ENCODE measurements at places on chromosomes 13 and 19.

GRCh38 chr13:110354123-110354627 is 47.1 kb downstream of the COL4A2 start:
- H3K27me3 ChIP-seq: peaks cover 21% of the 10 kb centered on the region
- no peaks in the 10 kb centered on the region for H3K4me1 ChIP-seq
- no peak overlapping the region for H3K27ac ChIP-seq
- DNase-seq: no peak

DNA sequence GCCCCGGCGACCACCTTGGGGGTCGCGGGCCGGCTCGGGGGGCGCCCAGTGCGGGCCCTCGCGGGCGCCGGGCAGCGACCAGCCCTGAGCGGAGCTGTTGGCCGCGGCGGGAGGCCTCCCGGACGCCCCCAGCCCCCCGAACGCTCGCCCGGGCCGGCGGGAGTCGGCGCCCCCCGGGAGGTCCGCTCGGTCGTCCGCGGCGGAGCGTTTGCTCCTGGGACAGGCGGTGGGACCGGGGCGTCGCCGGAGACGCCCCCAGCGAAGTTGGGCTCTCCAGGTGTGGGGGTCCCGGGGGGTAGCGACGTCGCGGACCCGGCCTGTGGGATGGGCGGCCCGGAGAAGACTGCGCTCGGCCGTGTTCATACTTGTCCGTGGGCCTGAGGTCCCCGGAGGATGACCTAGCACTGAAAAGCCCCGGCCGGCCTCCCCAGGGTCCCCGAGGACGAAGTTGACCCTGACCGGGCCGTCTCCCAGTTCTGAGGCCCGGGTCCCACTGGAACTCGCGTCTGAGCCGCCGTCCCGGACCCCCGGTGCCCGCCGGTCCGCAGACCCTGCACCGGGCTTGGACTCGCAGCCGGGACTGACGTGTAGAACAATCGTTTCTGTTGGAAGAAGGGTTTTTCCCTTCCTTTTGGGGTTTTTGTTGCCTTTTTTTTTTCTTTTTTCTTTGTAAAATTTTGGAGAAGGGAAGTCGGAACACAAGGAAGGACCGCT is 729 bp downstream of the STK11 start:
- H3K36me3 ChIP-seq: peaks cover 10% of the 10 kb centered on the region
- no peaks in the 10 kb centered on the region for H3K27me3 ChIP-seq
- no peak for DNase-seq

DNA sequence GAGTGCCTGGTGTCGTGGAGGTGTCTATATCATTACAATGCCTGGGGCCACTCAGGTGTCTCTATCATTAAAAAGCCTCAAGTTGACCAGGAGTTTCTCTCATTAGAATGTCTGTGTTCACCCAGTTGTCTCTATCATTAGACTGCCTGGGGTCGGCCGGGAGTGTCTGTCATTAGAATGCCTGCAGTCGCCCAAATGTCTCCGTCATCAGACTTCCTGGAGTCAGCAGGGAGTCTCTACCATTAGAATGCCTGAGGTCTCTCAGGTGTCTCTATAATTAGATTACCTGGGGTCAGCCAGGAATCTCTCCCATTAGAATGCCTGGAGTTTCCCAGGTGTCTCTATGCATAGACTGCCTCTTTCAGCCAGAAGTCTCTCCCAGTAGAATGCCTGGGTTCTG is 1477.6 kb downstream of the UQCRFS1 start:
- DNase-seq: no peak
- no peaks in the 10 kb centered on the region for H3K36me3 ChIP-seq
- no peaks in the 10 kb centered on the region for H3K4me1 ChIP-seq
- H3K27me3 ChIP-seq: no peaks in the 10 kb centered on the region
- no peak overlapping the region for H3K27ac ChIP-seq

DNA sequence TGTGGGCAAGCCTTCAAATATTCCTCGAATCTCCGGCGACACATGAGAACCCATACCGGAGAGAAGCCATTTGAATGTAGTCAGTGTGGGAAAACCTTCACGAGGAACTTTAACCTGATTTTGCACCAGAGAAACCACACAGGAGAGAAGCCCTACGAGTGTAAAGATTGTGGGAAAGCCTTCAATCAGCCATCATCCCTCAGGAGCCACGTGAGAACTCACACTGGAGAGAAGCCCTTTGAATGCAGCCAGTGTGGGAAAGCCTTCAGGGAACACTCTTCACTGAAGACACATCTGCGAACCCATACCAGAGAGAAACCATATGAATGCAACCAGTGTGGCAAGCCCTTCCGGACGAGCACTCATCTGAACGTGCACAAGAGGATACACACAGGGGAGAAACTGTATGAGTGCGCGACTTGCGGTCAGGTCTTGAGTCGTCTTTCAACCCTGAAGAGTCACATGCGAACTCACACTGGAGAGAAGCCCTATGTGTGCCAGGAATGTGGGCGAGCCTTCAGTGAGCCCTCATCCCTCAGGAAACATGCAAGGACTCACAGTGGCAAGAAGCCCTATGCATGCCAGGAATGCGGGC is 28.8 kb downstream of the ZNF333 start:
- H3K27me3 ChIP-seq: no peaks in the 10 kb centered on the region
- DNase-seq: no peak
- H3K4me1 ChIP-seq: no peaks in the 10 kb centered on the region
- peaks cover 59% of the 10 kb centered on the region for H3K36me3 ChIP-seq

DNA sequence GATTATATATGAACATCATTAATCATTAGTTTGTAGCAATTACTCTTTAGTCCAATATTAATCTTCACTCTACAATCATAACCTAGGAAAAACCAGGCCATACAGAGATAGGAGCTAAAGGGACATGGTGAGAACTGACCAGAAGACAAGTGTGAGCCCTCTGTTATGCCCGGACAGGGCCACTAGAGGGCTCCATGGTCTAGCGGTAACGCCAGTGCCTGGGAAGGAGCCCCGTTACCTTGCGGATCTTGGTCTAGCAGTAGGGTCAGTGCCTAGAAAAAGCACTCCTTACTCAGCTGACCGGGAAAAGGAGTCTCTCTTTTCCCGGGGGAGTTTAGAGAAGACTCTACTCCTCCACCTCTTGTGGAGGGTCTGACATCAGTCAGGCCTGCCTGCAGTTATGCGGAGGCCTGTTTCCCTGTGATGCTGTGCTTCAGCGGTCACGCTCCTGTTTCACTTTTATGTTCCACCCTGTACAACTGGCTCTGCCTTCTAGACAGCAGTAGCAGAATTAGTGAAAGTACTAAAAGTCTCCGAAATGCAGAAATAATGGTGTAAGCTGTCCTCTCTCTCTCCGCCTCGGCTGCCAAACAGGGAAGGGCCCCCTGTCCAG is 13.8 kb downstream of the OR7D4 start:
- H3K27me3 ChIP-seq: no peaks in the 10 kb centered on the region
- H3K4me3 ChIP-seq: peak overlapping the region; percentile 37
- peaks cover 6% of the 10 kb centered on the region for H3K4me1 ChIP-seq
- no peaks in the 10 kb centered on the region for H3K36me3 ChIP-seq
- DNase-seq: peak; percentile 52

- peaks cover 26% of the 10 kb centered on the region for H3K27me3 ChIP-seq
- H3K36me3 ChIP-seq: no peaks in the 10 kb centered on the region
- no peak overlapping the region for H3K27ac ChIP-seq
- DNase-seq: no peak
- no peak overlapping the region for H3K4me3 ChIP-seq
- peaks cover 12% of the 10 kb centered on the region for H3K4me1 ChIP-seq
Measured at GRCh38 chr19:51421229-51422052, 4.0 kb upstream of the SIGLEC10 start.

DNA sequence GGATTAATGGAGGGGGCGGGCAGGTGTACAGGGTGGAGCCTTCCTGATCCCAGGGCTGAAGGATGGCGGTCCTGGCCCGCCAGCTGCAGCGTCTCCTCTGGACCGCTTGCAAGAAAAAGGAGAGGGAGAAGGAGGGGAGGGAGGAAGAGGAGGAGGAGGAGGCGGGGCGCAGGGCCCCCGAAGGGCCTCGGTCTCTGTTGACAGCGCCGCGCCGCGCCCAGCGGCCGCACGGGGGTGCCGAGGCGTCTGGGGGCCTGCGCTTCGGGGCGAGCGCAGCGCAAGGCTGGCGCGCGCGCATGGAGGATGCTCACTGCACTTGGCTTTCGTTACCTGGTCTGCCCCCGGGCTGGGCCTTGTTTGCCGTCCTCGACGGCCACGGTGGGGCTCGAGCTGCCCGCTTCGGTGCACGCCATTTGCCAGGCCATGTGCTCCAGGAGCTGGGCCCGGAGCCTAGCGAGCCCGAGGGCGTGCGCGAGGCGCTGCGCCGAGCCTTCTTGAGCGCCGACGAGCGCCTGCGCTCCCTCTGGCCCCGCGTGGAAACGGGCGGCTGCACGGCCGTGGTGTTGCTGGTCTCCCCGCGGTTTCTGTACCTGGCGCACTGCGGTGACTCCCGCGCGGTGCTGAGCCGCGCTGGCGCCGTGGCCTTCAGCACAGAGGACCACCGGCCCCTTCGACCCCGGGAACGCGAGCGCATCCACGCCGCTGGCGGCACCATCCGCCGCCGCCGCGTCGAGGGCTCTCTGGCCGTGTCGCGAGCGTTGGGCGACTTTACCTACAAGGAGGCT is at the start of gene PPM1N:
PPM1N (plus strand) TSS at position 33 of the 785 bp plus-strand sequence; CDS start at position 63, 30 bp downstream.
- peaks cover 32% of the 10 kb centered on the region for H3K27me3 ChIP-seq
- peak within 1 kb of the TSS; percentile 80 for H3K4me3 ChIP-seq
- peak within 1 kb of the TSS; percentile 71 for H3K27ac ChIP-seq
- DNase-seq: peak; percentile 42
- peaks cover 32% of the 10 kb centered on the region for H3K4me1 ChIP-seq
- H3K36me3 ChIP-seq: peaks cover 2% of the 10 kb centered on the region

DNA sequence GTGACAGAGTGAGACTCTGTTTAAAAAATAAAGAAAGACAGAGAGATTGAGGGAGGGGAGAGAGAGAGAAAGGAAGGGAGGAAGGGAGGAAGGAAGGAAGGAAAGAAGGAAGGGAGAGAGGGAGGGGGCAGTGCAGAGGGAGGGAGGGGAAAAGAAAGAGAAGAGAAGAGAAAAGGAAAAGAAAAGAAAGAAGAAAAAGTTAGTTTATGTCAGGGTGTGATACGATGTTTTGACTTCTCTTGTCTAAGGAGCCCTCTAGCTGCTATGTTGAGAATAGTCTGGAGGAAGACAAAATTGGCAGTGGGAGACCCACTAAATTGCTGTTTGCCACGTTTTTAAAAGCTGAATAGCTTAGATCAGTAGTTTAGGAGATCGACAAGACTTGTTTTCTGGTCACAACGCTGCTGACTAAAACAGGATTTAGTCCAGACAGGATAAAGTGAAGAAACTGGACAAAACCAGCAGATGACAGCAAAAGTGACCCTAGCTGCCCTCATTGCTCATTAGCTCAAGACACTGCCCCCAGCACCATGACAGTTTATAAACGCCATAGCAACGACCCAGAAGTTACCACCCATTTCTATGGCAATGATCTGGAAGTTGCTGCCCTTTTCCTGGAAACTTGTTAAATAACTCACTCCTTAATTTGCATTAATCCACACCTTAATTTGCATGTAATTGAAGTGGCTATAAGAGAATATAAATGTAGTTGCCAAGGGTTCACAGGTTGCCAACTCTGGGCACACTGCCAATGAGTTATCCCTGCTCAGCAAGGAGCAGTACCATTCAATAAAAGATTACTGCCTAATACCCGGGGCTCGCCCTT is 11.1 kb downstream of the TEX101 start:
- H3K27me3 ChIP-seq: peaks cover 12% of the 10 kb centered on the region
- no peak for DNase-seq
- H3K36me3 ChIP-seq: no peaks in the 10 kb centered on the region
- no peak overlapping the region for H3K27ac ChIP-seq

DNA sequence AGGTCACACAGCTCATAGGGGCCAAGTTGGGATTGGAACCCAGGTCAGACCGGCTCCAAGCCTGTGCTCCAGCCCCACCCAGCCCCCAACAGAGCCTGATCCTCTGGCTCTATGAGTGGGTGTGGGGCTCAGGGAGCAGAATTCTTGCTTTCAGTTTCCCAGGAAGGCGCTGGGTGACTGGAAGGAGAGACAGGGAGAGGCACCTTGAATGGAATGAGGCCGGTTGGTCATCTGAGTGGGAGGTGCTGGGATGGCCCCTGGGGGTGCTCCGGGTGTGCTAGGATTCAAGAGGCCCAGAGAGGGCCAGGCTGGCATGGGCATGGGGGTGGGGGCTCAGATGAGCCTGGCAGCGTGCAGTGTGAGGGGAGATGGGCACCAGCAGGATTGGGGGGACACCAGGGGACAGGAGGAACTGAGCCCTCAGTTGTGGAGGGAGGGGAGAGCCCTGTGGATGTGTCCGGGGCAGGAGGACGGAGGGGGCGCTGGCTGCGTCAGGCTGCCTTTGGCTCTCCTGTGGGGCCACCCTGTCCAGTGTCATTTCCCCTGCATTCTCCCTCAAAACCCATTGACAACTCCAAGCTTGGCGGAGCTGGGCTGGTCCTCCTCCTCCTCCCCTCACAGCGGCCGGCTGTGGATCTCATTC is 31.2 kb upstream of the ANKRD10 start:
- H3K4me1 ChIP-seq: peaks cover 67% of the 10 kb centered on the region
- peaks cover 6% of the 10 kb centered on the region for H3K36me3 ChIP-seq

DNA sequence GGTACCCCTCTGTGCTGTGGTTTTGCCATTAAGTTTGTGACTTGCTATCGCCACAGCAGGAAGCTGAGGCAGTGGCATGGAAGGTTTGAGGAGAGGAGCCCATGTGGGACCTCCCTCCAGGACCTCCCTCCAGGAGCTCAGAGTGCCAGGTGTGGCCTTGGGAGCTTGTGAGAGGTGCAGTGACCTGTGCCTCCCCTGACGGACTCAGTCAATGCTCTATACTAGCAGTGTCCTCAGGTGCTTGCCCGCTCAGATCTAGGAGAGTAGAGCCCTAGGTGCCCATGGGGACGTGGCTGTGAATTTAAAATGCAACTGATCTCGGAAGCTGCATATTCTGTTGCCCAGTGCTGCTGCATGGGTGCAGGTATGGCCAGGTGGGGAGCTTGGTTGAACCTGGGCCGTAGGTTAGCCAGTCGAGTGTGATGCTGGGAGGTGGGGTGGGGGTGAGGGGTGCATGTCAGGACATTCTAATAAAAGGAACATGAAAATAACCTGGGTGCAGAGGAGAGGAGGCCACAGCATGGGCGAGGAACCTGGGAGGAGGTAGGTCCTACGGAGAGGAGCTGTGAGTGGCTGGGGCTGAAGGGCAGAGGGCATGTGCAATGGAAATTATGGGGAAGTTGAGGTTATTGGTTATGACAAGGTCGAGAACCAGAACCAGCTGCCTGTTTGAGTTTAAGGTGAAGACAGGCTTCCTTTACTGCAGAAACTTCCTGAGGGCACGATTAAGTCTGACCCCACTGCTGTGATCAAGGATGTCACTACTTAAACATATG is 41.6 kb downstream of the TEX29 start:
- no peak overlapping the region for H3K4me3 ChIP-seq
- H3K4me1 ChIP-seq: no peaks in the 10 kb centered on the region
- no peak overlapping the region for H3K27ac ChIP-seq
- no peaks in the 10 kb centered on the region for H3K27me3 ChIP-seq

- no peak overlapping the region for H3K4me3 ChIP-seq
- H3K4me1 ChIP-seq: no peaks in the 10 kb centered on the region
- DNase-seq: no peak
- no peak overlapping the region for H3K27ac ChIP-seq
Measured at GRCh38 chr13:109756778-109757177, 29.6 kb downstream of the IRS2 start.

Data from activated T-helper 1 cell treated with anti-CD3 and anti-CD28 coated beads, Interleukin-12 subunit alpha, Interleukin-12 subunit beta, Interleukin-2, Interleukin-4 antibody, amounts not matched to agents 30 ng/mL and 10 ng/mL and 1 ng/mL, durations not matched to agents 14 hours and 24 hours and 36 hours (primary cell).